BE2C (cell line): ENCODE measurements at places on chromosomes 5 and 9.

DNA sequence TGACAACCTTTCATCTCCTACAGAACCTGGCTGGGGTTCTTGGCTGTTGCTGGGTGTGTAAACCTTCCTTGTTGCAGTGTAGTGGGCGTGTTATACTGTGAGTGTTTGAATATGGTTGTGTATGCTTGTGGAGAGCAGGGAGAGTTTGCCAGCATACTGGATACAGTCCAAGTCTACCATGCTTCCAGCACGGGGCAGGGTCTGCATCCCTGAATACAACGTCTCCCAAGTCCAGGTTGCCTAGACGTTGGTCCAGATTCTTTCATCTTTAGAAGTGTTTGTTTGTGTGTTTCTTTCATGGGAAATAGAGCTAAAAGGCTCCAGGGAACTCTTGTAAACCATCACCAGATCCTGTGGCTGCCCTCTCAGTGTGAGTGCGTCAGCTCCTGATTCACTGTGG, 46.4 kb downstream of the SYK start:
- DNase-seq, result no peak

GRCh38 chr9:135212961-135213360, 125.5 kb downstream of the OLFM1 start:
- DNase-seq, result peak; percentile 7

DNA sequence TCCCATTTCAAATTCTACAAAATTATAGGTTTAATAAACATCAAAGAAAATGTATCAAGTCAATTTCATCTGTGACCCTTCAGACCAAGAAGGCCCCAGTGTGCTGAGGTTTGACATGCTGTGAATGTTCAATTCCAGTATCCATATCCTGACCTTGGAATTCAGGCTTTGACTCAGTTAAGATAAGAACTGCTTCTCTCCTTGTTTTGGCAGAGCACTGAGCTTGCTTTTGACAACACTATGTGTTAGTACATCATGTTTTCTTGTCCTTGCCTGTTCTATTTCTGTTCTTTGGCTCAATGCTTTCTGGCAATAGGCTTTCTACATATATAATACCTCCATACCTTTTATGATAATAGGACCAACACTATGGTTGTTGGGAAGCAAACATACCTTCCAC, 105.6 kb downstream of the PLCXD3 start:
- no peak for DNase-seq

- DNase-seq, result no peak
Observed at GRCh38 chr5:124289641-124290311, 456.7 kb downstream of the ZNF608 start.

DNA sequence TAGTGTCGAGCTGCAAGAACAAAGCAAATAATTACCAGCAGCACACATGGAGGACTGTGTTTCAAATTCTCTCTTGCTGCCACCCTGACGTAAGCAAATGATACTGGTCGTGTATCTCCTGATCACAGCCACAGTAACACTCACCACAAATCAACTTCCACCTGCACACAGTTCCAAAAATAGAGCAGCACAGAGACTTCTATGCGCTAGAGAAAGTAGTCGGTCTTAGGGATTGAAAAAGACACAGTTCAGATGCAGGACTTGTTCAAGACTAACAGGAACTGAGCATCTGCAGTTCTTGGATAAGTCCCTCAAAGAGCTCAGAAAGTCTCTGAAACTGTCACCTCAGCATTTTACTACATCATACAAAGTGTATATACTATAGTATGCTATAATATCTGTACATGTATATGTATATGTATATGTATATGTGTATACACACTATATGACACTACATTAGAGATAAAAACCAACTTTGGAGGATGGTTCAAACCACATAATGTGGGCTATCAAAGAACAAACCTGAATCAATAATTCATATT, 279.0 kb downstream of the GLIS3 start:
- no peak for DNase-seq

GRCh38 chr9:34333836-34334235, 4.5 kb downstream of the NUDT2 start:
- DNase-seq, result no peak

GRCh38 chr9:113593682-113594281, 130.3 kb downstream of the RGS3 start:
- DNase-seq, result peak; percentile 98

- no peak for DNase-seq
Observed at GRCh38 chr5:118506217-118506852, 482.0 kb downstream of the DTWD2 start.

GRCh38 chr9:88256216-88256615, 117.9 kb upstream of the SPATA31C2 start:
- DNase-seq, result no peak

- no peak for DNase-seq
Observed at GRCh38 chr5:173004013-173004412, 20.4 kb downstream of the ATP6V0E1 start.

GRCh38 chr5:114412510-114413171, 50.8 kb downstream of the KCNN2 start:
- no peak for DNase-seq

DNA sequence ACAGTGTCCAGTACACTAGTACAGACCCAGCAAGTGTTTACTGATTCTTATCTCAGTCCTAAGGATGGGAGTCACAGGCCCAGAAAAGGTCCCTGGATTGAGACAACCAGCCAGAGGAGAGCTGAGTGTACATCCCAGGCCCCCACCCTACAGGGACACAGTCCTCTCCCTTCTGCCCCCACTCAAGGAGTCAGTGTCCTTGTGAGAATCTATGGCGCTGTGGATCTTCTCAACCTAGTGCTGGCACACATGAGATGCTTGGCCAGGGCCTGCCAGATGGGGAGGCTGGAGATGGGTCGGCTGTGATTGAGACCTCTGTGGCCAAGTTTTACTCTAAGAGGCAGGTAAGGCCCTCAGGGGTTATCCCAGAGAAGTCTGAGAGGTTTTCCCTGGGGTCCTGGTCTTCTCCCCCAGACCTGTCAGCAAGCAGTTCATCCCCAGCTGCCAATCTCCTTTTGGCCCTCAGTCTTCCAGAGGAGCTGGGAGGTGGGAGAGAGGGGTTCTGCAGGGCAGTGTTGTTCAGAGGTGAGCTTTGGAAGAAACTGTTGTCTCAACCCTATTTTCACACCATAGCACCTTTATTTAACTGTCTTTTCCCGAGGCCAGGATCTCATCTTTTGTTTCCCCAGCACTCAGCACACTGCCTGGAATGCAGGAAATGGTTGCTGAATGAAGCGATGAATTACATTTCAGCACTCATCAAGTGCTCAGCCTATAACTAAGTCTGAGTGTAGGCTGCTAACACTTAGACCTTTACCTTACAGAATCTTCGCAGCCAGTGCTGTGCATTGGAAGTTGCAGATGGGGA, 3.2 kb upstream of the NSD1 start:
- no peak for DNase-seq

DNA sequence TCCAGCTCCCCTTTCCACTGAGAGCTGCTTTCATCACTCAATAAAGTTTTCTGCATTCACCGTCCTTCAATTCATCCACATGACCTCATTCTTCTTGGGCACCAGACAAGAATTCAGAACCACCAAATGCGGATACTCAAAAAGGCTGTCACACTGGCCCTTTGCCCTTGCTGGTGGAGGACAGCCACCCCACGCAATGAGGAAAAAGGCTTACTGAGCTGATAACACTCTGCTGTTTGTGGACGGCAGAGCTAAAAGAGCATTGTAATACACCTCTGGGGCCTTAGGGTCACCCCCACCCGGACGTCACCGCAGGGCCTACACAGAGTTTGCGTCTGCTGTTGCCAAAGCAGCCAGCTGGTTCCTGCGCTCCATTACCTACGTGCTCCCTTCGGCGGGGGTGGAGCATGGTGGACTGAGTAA, 51.2 kb upstream of the ZNF608 start:
- no peak for DNase-seq

GRCh38 chr9:31824860-31825259, 559.6 kb upstream of the ACO1 start:
- DNase-seq, result no peak

GRCh38 chr9:69555802-69556201, 116.4 kb downstream of the APBA1 start:
- no peak for DNase-seq

DNA sequence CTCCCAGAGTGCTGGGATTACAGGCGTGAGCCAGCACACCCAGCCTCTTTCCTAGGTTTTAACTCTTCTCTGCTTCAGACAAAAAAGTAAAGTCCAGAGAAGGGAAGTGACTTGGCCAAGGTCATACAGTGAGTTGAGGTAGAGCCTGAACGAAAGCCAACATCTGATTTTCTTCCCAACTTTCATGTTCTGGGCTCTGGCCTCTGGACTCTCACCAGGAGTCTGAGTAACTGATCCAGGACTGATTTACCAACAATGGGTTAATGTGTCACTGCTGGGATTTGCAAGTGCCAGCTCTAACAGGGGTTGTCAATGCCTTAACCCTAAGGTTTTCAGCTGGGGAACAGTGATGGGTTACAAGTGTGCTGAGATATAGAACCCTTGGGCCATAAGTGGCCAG, 32.2 kb upstream of the LARP1 start:
- no peak for DNase-seq

DNA sequence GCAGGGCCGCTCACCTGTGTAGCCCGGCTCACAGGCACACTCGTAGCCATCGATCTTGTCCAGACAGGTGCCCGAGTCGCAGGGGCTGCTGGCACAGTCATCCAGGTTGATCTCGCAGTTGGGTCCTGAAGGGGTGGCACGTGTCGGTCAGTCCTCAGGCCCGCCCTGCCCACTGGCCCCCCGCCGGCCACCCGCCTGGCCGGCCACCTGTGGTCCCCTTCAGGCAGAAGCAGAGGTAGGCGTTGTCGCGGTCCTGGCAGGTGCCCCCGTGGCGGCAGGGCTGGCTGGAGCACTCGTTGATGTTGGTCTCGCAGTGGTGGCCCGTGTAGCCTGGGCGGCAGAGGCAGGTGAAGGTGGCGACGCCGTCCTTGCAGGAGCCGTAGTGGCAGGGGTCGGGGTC, 30.6 kb downstream of the NOTCH1 start:
- no peak for DNase-seq

GRCh38 chr5:87241555-87241954, 26.1 kb upstream of the RASA1 start:
- DNase-seq, result no peak

- peak; percentile 83 for DNase-seq
Observed at GRCh38 chr5:141914199-141914743, 9.4 kb upstream of the DELE1 start.

GRCh38 chr5:58551492-58551891, 31.4 kb upstream of the RAB3C start:
- DNase-seq, result no peak

DNA sequence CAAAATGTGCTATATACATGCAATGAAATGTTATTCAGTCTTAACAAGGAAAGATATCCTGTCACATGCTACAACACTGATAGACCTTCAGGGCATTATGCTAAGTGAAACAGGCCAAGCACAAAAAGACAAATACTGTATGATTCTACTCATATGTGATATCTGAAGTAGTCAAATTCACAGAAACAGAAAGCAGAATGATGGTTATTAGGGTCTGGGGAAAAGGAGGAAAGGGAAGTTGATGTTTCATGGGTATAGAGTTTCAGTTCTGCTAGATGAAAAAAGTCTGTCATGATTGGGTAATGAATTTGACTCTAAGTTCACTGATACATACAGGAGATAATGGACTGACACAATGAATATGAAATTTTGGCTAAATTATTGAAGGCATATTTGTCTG, 11.2 kb upstream of the RIC1 start:
- DNase-seq, result no peak

DNA sequence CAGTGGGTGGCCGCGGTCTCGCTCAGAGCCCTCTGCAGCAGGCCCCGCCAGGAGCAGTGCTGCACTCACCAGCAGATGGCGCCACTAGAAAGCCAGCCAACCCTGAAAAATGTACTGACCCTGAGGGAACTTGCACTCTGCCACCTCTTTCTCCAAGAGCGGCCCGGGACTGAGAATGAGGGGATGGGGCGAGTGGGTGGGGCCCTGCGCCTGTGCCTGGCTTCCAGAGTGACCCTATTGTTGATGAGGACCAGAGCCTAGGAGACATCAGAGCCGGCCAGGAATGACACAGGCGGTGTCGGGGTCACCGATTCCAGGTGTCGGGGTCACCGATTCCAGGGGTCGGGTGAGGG, 2.9 kb upstream of the IL17B start:
- DNase-seq, result peak; percentile 85

DNA sequence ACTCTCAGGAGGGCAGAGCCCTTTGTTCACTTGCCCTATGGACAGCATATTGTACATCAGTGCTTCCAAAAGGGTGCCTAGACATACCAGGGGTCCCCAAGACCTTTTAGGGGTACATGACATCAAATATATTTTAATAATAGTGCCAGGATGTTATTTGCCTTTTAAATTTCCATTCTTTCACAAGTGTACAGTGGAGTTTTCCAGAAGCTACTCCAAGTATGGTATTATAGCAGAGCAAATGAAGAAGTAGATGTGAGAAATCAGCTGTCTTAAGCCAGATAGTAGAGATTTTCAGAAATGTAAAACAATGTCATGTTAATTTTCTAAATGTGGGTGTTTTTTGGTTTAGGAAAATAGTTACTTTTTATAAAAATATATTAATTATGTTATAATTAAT, 15.6 kb downstream of the PTTG1 start:
- no peak for DNase-seq

- no peak for DNase-seq
Observed at GRCh38 chr5:72412283-72413055, 92.3 kb downstream of the PTCD2 start.

- DNase-seq, result no peak
Observed at GRCh38 chr9:127278372-127278771, 13.8 kb downstream of the GARNL3 start.

DNA sequence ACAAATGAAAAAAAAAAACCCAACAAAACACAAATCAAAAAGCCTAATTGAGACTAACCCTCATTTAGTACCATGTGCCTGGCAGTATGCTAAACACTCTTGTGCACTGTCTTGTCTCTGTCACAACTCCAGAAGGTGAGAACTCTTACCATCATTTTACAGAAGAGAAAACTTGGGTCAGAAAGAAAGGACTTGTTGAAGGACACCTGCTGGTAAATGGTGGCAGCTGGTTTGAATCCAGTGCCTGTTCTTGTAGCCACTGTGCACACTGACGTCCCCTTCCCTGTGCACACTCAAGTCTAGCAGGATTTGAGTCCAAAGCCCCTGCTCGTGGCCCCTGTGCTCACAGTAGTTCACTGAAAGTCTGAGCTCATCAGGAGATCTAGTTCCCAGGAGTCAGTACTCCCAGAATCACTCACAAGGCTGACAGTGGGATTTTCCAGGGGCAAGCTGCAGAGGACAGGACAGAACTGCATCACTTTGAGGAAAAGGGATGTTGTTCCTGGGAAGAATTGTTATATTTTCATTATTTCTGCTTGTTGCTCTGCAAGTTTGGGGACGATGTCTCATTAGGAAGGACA, 43.0 kb upstream of the HSD17B4 start:
- DNase-seq, result no peak
